NCI-H2171 (cell line): ENCODE measurements at places on chromosomes 1 and 21.

DNA sequence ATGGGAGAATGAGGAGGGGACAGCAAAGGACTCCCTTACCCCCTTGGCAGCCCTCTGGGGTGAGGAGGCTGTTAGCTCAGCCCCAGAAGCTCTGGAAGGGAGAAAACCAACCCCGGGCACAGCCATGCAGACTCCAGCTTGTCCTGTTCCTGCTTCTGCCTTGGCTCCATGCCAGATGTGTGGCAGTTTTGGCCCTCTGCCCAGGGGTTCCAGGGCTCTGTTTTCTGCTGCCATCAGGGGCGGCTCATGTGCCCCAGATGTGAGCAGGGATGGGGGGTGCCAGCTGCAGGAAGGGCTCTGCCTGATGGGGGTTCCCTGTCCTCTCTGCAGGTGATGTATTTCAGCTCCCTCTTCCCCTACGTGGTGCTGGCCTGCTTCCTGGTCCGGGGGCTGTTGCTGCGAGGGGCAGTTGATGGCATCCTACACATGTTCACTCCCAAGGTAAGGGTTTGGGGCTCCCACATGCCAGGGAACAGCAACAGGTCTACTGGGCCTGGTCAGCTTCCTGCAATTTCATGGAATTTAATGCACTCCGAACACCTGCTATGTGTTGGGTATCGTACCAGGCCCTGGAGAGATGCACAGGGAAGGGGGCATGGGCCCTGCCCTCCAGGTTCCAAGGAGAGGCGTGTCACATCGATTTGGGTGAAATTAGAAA, 26.1 kb downstream of the SLC6A17 start:
- peak; percentile 81 for DNase-seq

DNA sequence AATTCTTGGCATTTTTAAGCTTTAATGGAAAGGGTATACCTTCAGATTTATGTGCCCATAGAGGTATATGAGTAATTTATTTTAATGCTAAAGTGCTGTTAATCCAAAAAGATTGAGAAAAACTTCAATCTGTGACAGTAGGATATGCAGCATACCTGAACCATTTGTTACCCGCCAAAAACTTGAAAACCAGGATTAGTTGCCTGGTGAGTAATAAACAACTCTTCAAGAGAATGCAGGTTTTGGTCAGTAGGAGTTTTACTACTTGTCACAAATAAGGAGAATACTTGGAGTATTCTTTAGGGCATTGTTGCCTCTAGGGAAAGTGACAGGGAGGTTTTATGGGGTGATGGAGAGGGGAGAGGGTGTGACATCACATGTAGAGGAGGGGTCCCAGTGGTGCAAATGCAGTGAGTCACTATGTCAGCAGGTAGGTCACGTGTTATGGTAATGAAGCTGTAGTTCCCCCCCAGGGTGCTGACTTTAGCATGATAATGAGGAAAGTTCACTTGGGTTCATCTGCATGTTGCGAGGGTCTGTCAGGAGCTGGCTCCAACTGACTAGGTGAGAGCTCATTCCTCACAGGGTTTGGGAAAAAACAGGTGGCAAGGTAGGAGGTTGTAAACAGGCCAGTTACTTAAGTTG, 23.1 kb downstream of the USP25 start:
- DNase-seq: no peak

- no peak for DNase-seq
Measured at GRCh38 chr1:21297975-21298374, 7.7 kb upstream of the ECE1 start.

DNA sequence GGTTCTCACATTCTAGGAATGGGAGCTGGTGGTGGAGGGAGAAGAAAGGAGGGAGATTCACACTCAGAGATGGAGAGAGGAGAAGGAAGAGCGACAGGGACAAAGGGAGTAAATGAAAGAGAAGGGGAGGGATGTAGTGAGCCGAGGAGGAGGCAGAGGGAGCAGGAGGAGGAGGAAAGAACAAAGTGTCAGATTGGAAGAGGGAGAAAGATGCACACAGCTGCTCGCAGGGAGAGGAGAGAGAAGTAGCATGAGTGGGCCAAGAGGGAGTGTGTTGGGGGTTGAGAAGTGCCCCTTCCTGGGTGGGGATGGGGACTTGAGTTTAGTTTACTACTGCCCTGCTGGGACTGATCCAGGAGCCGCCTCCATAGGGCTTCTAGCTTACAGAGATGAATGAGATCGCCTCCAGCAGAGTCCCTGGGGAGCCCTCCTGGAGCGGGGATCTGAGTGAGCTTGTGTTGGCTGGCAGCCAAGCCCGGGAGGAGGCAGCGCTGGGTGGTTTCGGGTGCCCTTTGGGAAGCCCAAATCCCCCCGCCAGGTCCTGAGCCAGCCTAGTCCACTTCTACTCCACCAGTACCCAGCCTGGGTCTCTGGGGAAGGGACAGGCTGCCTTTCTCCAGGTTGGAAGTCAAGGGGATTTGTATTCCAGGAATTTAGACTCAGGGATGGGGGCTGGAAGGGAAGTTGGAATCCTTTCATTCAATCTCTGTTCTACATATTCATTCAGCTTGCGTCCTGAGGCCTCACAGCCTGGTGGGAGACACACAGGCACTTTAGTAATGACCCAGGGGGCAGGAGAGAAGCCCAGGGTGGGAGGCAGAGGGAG, 20.9 kb downstream of the PTPRU start:
- peak; percentile 80 for DNase-seq

- no peak for DNase-seq
Measured at GRCh38 chr1:147527941-147528936, 13.1 kb upstream of the BCL9 start.

- no peak for DNase-seq
Measured at GRCh38 chr1:152191260-152191659, 32.2 kb upstream of the RPTN start.

DNA sequence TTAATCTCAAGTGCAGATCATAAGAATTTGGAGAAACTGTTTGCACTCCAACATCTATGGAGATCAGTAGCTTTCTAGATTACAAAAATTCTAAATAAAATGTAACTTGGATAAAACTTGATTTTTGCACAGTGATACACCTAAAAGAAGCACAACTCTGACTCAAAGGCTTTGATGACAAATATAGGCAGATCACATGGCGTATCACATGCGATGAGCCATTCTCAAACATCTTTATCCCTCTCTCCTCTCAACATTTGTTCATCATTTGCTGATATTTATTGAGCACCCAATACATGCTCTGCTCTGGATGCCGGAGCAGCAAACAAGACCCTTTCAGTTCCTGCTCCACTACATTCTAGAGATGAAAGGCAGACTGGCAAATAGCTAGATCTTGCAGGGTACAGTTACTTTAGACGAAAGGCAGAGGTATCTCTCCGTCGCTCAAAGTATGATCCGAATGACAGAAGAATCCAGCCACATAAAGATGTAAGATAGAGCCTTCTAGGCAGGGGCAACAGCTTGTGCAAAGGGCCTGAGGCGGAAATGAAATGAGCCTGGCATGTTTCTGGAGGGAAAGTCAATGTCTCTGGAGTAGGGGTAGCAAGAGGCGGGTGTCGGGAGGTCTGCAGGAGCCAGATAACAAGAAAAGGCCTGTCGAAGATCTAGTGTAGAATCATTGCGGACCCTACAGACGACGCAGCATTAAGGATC, 145.8 kb upstream of the ERRFI1 start:
- no peak for DNase-seq

DNA sequence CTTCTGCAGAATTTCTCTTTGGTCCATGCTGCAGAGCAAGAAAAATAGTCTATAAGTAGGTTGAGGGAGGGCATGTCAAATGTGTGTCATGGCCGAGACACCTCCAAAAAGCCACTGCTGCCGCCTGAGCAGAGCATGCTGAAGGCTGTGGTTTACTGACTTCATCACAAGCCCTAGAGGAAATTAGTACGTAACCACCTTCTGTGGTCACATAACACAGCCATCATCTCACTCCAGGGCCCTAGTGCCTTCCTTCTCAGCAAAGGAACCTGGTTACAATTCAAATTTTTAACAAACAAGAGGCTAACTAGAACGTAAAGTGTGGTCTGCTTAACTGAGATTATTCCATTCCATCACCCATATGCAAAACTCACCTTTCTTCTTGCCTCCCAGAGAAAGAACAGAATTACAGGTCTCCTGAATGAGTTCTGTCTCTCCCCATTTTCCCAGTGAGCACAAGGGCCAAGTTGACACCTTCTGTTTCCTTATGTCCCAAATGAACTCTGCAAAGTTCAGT, at the start of gene PTPN22:
Gene PTPN22 (minus strand): TSS at position 116 of the 517 bp plus-strand sequence.
- DNase-seq: no peak

GRCh38 chr1:231194476-231194842, 32.6 kb downstream of the TRIM67 start:
- no peak for DNase-seq

DNA sequence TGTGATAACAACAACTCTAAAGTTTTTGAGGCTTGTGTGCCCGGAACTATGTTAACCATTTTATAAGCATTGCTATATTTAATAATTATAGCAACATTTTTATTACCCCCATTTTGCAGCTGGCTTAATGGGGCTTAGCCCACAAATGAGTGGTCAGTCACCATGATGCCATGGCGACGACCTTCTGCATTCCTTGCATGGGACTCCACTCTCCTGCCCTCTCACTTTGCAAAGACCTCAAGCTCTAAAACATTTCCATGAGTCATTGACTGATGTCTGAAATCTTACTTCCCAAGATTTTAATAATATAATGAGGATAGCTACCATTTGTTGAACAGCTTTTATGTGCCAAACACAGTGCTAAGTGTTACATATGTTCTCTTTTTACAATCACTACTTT, 15.4 kb downstream of the NGF start:
- DNase-seq: no peak

- no peak for DNase-seq
Measured at GRCh38 chr1:170856455-170856854, 78.9 kb upstream of the MROH9 start.

GRCh38 chr1:204723131-204723787, 37.7 kb upstream of the LRRN2 start:
- no peak for DNase-seq

DNA sequence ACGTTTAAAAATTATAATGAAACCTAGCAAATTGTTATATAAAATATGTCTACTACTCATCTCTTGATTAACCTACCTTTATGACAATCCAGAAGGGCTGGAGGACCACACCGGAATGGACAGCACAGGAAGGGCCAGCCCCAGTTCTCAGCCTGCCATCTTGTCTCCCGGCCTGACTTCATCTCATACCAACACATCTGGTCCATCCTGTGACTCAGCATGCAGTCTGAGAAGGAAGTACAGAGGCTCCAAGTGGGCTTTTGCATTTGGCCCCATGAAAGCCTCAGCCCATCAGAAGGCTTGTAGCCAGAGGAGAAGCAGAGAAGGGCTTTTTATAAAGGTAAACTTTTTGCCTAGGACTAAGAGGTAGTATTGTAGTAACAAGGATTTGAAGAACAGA, 436.6 kb downstream of the MRPL39 start:
- DNase-seq: no peak

DNA sequence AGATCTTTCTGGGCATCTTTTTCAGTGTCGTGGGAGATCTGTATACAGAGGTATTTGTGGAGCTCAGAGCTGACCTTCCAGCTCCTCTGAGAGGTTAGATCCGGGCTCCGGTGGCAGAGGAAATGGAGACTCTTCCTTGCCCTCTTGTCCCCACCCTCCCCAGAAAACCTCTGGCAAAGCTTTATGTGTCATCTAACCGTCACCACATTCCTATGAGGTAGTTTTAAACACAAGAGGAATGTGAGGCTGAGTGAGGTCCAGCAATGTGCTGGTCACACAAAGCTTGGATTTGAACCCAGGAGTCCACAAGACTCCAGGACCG, 1.2 kb downstream of the CD160 start:
- no peak for DNase-seq

- no peak for DNase-seq
Measured at GRCh38 chr1:228477263-228477662, 9.9 kb upstream of the RNF187 start.

- peak; percentile 87 for DNase-seq
Measured at GRCh38 chr1:202107801-202108731, 14.7 kb upstream of the GPR37L1 start.

- peak; percentile 20 for DNase-seq
Measured at GRCh38 chr1:110783292-110783918, 89.5 kb upstream of the CD53 start.

DNA sequence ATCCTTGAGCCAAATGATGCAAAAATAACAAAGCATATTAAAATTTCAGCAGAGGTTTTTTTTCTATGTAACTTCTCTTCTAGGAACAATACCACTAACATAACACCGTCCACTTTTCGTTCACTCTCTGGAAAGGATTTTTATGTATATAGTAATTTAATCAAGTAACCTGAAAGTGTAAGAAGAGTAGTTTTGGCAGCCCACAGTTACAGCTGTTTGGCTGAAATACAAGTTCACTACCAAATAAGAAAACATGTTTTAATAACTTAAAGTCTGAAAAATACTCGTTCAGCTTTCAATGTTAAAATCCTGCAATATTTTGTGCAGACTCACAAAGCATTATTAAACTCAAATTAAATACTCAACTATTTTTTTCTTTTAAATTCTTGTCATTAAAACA, 896.8 kb upstream of the ADGRL4 start:
- no peak for DNase-seq

DNA sequence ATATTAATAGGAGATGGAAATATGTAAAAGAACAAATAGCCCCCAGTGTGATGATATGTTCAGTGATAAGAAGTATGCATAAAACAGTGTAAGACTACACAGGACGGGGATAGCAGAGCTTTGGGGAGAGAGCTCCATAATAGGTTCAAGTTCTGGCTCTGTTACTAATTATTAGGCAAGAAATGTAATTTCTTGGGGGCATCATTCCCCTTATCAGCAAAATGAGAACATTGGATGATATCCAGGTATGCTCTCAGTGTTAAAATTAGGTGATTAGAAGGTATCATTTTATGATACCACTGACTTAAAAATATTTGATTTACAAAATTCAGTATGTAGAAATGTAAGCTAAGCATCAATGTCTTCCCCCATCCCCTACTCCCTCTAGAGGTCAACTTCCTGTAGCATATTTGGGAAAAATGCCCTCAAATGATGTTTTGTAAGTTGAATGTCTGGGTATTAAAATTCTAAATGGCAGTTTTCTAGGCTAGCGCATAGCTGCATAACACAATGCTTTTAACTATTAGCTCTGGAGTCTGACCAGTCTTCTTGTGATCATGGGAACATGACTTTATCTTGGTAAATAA, 585.7 kb upstream of the CAMK1G start:
- DNase-seq: no peak

- DNase-seq: no peak
Measured at GRCh38 chr1:215055281-215055935, 27.1 kb upstream of the KCNK2 start.

DNA sequence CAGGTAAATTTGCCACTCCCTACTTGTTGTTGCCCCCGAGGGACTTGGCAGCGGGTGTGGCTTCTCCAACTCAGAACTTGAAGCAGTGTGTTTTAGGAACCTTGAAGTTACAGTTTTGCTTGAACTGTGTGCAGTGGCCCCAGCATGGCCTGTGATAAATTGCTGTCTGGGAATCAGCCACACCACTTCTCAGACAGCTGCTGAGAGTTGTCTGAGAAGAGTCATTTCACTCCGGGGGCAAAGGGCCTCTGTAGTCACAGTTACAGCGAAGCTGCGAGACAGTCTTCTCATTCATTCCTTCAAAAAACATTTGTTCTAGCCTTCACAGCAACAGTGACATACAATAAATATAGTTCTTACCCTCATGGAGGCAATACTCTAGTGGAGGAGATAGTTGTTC, 70.3 kb downstream of the PROX1 start:
- no peak for DNase-seq
